ENCODE measurements at places on chromosomes 7 and 10.

DNA sequence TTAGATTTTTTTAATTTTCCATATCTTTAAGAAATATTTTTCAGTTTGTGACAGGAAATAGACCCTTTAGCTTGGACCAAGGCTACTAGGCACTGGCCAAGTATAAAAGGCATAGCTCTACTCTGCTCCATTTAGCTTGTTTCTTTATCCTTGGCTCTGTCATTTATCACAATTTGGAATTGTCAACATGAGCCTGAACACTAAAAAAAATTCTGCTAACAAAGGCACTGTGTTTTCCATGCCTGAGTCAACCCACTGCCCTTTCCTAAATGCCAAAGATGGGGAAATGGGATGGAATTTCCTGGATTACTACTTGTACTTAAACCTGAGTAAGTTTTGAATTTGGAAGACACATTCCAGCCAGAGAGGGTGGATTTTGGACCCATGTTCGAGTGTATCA lies 128.4 kb downstream of the NSUN6 start:
- DNase-seq, result no peak

GRCh38 chr7:131068604-131069021 lies 259.1 kb upstream of the MKLN1 start:
- DNase-seq, result no peak

GRCh38 chr10:14253711-14254110 lies 77.0 kb downstream of the FRMD4A start:
- DNase-seq, result no peak

DNA sequence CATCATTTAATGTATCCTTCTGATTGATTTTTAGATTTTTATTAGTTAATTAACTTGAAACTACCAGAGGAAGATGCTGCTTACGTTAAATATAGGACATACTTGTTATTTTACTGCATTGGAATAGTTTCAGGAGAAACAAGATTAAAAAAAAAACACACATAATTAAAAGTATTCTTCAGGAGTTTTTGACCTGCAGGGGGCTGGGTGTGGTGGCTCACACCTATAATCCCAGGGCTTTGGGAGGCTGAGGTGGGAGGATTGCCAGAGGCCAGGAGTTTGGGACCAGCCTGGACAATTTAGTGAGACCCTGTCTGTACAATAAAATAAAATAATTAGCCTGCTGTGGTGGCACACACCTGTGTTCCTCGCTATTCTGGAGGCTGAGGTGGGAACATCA lies 10.7 kb downstream of the CBLL1 start:
- no peak for DNase-seq

- DNase-seq, result no peak
Observed at GRCh38 chr7:100825751-100826513, 1.4 kb downstream of the EPHB4 start.

DNA sequence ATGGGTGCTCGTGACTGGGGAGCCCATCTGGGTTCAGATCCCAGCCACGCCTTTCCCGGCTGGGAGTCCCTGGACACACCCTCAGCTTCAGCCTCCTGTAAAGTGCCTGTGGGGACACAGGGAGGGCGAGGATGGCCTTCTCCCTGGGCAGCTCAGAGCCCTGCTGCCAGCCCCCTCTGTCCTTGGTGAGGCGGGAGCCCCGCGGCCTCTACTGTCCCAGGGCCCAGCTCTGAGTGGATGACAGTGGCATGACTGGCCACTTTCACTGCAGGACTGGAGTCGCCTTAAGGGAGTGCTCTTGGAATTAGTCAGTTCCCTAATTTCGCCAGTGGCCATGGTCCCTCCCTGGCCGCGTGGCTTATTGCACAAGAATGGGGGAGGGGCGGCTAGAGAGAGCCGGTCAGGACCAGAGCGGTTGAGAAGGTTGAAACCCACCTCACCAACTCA lies 4.6 kb downstream of the BRI3 start:
- no peak for DNase-seq

DNA sequence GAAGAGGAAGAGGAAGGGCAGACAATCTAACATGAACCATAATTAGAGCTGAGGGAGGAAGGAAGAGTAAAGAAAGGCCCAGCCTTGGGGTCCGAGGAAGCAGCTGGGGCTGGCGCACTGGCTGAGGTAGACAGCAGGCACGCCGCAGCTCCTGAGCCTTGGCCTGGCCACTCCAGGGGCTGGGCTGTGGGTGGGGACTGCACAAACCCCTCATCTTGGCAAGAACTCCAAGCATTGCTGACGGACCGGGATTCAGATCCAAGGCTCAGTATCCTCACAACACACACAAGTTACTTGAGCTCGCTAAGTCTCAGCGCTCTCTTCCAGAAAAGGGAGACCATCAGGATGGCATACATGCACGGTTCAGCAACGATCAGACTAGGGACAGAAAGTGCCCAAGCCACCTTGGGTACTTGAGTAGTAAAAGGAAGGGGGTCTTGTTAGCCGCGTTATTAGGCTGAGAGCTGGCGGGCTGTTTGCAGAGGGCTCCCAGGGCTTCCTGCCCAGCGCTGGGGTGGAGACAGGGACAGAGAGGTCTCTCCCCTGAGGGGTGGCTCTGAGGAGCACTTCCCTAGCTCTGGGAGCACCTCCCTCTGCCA lies 4.5 kb downstream of the TNS3 start:
- no peak for DNase-seq

DNA sequence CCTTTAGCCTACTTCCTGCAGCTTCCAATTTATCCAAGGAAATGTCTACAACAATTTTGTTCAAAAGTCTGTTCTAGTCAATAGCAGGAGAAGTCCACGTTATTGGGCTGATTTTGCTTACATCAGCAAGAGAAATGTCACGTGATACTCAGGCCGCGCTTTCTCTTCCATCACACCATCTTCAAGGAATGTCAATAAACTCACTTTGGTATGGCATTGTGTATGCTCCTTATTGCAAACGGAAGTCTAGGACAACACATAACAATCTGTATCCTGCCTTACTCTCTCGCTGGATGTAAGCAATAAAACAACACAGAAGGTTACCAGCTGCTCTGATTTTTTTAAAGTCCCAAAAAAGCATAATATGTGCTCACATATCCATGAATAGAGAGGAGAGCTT lies 17.1 kb upstream of the STK17A start:
- DNase-seq, result no peak

GRCh38 chr7:74013539-74014272 lies 14.3 kb upstream of the ELN start:
- no peak for DNase-seq

DNA sequence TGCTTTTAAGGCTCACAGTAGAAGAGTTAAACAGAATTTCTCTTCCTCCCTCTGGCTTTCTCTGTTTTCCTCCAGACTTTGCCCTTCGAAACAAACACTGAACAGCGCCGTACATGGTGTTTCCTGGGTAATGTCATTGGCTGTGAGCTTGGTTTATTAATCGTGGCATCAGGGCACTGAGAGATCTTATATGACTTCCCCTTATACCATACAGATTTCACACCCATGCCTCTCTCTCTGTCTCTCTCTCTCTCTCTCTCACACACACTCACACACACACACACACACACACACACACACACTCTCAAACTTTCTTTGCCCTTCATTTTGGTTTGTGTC lies 195.5 kb downstream of the CREB5 start:
- no peak for DNase-seq

- DNase-seq, result no peak
Observed at GRCh38 chr10:72087969-72088888, at the start of gene SPOCK2. SPOCK2 (minus strand) TSS chr10:72088551; CDS start chr10:72088328, 223 bp downstream.

DNA sequence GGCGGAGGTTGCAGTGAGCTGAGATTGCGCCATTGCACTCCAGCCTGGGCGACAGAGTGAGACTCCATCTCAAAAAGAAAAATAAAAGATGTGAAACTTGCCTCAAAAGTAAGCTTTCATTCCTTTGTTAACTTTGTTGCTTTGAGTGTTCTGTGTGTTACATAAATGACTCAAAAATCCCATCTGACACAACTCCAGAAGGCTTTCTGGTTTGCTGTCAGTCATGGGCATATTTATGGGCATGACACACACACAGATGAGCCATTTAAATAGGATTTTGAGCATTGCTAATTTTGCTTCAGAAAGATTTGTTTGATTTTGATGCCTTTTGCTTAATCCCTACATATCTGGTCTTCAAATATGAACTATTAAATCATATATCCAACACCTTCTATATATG lies 82.6 kb downstream of the CACNB2 start:
- DNase-seq, result no peak

DNA sequence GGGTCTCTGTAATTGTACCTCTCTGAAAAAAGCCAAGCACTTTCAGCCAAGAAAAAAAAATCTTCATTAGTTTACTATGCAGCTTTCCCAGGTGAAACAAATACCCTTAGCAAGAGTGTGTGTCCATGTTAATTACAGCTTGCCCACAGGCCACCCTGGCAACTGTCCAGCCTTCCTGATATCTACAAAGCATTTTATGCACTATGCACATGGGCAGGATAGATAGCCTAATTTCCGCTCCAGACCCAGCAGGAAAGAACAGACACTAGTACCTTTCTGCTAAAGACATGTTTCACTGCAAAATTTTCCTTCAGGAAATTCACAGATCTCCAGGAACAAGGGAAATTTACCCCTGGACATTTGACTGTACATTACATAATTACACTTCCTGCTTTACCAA lies 24.4 kb downstream of the CACNA2D1 start:
- no peak for DNase-seq

DNA sequence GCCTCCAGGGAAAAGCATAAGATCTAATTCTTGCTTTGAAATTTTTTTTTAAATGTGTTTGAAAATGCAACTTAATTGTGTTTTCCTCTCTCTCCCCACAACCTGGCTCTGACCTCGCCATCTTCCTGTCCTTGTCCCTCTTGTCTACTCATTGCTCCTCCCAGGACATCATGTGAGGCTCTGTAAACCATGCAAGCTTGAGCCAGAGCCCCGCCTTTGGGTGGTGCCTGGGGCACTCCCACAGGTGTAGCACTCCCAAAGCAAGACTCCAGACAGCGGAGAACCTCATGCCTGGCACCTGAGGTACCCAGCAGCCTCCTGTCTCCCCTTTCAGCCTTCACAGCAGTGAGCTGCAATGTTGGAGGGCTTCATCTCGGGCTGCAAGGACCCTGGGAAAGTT lies 9.8 kb upstream of the CDHR1 start:
- DNase-seq, result no peak

GRCh38 chr7:155265961-155266360 lies 31.7 kb upstream of the INSIG1 start:
- DNase-seq, result no peak

DNA sequence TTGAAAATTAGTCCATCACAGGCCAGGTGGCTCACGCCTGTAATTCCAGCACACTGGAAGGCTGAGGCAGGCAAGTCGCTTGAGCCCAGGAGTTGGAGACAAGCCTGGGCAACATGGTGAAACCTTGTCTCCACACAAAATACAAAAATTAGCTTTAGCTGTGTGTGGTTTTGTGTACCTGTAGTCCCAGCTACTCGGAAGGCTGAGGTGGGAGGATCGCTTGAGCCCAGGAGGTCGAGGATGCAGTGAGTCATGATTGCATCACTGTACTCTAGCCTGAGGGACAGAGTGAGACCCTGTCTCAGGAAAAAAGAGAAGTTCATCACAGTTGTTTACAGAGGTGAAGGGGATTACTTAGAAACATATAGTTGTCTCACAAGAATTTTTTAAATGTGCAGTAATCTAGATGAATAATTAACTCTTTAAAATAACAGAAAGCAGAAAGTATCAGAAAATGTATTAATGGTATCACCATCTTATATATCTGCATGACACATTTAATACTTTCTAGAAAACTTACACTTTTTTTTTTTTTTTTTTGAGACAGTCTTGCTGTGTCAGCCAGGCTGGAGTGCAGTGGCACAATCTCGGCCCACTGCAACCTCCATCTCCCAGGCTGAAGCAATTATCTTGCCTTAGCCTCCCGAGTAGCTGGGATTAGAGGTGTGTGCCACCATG lies 8.9 kb downstream of the LCOR start:
- DNase-seq, result no peak

GRCh38 chr10:32239769-32240168 lies 107.2 kb downstream of the EPC1 start:
- DNase-seq, result no peak

DNA sequence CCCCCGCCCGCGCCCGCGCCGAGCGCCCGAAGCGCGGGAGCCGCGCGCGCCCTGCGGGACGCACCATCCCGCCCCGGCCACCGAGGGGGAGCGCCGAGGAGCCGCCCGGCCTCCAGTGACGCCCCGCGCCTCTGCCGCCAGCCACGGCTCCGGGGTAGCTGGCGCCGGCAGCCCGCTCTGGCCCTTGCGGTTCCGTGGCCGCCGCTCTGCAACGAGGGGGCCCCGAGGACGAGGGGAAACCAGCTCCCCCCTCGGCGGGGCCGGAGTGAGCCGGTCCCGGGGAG lies at the start of gene PAXIP1:
Gene PAXIP1 (minus strand): TSS at position 33 of the 284 bp plus-strand sequence. CDS start 195 bp downstream, outside the sequence.
- DNase-seq, result peak; percentile 57

DNA sequence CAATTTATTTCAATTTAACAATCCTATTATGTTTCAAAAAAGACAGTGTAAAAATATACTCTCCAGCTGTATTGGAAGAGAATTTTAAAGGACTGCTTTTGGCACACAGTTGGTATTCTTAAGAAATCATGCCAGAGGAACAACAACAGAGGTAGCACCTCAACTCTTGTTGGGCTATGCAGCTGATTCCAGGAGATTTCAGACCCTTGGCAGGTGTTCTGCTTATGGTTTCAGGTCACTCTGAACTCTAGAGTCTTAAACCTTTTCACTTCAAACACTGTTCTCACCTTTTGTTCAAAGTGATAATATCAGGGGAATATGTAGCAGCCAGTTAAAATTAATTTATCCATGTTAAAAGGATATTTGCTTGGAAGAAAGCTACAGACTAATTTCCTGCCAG lies 160.1 kb downstream of the PFKFB3 start:
- no peak for DNase-seq

GRCh38 chr7:132469681-132470080 lies 106.6 kb downstream of the PLXNA4 start:
- no peak for DNase-seq

DNA sequence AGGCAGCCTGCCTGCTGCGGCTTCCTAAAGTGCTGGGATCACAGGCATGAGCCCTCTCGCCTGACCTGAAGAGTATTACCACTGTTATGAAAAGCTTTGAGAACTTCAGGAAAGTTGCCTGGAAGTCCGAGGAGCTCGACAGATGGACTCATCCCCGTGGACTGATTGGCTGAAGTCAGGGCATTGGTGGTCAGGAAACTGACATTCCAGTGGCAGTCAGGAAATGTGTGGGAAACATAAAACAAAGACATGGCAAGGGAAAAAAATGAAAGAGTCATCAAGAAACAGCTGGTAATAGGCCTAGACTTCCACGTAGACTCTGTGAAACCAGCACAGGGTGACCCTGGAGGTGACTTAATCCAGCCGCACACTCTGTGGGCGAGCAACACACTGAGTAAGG lies 123.3 kb downstream of the CDH23 start:
- DNase-seq, result no peak
